ENCODE measurements at places on chromosomes 7 and 10.

- DNase-seq: no peak
Observed at GRCh38 chr7:49631071-49631815, 142.2 kb upstream of the VWC2 start.

DNA sequence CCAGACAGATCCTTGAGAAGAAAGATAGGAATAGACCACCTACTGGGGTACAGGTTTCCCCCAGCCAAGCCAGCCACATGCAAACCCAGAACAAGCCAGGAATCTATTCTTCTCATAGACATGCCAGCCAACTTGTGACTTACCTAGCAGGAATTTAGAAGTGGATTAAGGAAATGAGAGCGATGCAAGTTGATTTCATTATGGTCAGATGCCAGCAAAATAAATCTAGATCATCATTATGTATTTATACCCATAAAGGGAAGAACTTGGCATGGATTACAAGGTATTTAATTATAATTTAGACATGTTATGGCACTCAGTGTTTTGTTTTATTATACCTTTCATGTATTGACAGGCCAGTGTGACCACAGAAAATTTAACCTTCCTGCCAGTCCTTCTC lies 32.8 kb downstream of the SLC35G1 start:
- DNase-seq: no peak

DNA sequence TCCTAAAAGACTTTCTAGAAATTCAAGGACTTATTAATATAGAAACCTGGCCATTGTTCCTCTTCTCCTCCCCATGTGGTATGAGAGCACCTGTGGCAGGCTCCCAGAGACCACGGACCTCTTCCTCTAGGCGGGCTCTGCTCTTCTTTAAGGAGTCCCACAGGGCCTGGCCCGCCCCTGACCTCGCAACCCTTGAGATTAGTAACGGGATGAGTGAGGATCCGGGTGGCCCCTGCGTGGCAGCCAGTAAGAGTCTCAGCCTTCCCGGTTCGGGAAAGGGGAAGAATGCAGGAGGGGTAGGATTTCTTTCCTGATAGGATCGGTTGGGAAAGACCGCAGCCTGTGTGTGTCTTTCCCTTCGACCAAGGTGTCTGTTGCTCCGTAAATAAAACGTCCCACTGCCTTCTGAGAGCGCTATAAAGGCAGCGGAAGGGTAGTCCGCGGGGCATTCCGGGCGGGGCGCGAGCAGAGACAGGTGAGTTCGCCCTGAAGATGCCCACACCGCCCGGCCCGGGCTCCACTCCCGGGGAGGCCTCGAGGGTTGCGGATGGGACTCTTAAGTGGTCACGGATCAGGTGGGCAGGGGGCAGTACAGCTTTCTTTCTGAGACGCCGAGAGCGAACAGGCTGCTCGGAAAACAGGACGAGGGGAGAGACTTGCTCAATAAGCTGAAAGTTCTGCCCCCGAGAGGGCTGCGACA lies at the start of gene SLC26A4:
TSS of gene SLC26A4 (plus strand) at position 448 of the 700 bp plus-strand sequence. CDS start 814 bp downstream, outside the sequence.
- peak; percentile 5 for DNase-seq

- no peak for DNase-seq
Observed at GRCh38 chr10:11286261-11286852, 268.7 kb downstream of the CELF2 start.

DNA sequence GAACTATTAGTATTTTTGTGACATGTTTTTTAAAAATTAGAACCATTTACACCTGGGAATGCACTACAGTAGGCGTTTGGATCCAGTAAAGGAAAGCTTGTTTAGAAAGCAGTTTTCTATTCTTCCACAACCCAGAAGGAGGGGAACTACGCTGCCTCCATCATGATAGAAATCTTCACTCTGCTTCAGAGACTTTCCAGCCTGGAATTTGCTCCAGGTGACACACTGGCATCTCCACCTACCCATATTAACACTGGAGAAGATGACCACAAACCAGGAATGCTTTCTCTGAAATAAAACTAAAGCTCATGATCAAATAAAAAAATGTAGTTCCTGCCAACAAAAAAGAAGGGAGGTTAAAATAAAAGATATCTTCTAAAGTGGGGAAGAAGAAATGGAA lies 66.3 kb downstream of the ARHGAP22 start:
- DNase-seq: no peak

DNA sequence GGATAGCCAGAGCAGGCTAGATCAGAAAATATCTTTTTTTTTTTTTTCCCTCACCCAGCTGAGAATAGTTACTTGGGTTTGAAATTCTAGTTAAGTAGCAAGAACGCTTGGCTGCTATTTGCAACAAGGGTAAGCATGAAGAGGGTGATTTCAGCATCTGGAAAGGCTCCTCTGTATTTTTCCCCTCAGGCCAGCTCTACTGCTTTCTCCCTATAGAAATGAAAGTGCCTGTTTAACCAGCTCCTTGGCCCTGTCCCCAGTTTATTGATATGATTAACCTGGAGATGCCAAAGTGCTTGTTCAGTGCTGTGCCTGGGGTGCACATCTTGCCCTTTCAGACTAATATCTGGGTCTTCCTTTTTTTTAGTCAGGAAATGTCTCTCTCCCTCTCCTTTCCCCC lies 37.1 kb downstream of the AP3M1 start:
- DNase-seq: no peak

DNA sequence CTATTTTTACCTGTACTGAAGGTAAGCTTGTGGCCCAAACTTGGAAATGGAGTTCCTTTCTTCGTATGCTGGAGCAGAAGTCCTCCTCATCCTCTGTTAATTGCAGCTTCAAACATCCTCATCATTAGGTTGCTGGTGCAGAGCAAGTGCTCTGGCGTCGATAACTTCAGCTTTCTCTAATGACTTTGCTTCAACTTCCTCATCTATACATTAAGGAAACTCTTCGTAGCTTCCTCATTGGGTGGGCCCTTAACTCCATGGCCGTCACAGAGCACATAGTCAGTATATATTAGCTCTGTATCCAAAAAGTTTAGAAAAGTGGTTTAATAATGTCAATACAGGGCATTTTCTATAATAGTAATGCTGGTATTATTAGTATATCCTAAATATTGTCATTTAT lies 447.7 kb downstream of the SUGCT start:
- no peak for DNase-seq

- no peak for DNase-seq
Observed at GRCh38 chr7:152108359-152108758, 82.9 kb downstream of the GALNT11 start.

- no peak for DNase-seq
Observed at GRCh38 chr10:58104351-58104751, 163.3 kb downstream of the IPMK start.

GRCh38 chr7:94679358-94679757 lies 23.4 kb upstream of the SGCE start:
- no peak for DNase-seq

DNA sequence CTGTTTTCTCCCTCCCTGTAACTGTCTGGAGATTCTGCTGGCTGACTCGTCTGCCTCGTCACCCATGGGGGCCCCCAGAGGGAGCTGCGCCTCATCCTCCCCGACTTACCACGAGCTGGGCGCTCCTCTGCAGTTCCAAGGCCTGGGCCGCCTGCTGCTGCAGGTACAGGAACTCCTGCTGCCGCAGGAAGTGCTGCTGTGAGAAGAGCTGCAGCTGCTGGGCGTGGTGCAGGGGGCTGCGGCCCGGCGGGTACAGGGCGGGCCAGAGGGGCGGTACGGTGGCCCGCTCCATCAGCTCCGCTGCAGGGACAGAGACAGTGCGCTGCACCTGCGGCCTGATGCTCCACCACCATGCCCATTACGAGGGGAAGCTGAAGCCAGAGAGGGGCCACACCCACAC lies 47.7 kb downstream of the TNRC18 start:
- DNase-seq: no peak

DNA sequence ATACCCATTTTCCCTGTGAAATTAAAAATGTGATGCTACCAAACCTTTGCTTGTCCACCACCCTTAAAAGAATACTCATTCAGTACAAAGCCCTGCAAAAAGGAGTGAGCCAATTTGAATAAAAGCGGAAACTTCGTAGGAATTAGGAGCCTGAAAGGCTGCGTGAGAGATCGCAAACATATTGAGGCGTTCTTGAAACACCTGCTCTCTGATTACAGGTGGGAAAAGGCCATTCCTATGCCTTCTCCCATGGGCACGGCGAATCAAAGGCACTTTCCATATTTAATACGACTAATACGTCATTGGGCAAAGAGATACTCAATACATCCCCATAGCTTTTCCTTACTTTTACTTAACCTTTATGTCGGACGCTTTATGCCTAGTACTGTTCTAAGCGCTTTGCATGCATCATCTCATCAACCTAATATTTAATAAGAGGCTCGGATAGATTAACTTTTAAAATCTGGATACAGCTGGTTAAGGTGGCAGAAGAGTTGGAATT lies 30.9 kb upstream of the KMT2E start:
- DNase-seq: no peak

Data from stimulated activated naive CD4-positive, alpha-beta T cell treated with Interleukin-2 at 50 U/mL for 16 hours (primary cell).